ENCODE measurements at places on chromosomes 13 and 19.
A peak's percentile ranks its signal among the peaks of the same experiment; 100 is the strongest.

DNA sequence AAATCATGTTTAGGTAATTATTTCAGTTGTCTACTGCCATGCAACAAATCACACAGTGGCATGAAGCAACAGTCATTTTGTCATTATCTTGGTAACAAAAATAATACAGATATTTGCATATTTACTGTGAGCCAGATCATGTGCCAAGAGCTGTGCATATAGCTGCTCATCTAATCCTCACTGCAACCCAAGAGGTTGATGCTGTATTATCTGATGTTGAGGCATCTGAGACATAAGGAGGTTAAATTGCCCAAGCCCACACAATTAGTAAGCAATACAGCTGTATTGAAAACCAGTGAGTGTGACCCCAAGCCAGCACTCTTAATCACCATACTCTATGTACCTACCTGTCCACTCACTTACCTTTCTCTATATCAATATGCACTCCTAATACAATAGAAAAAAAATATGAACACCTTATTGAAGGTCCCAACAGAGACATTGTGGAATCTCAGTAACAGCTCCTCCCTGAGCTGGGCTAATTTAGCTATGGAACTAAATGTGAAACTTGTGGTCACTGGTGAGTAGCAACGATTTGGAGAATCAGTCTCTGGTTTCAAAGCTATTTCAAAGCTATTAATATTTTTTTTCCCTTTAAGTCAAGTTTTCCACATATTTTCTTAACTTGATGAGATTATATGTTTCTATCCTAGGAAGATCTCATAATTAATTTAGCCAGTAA lies 185.2 kb downstream of the KLF12 start:
- DNase-seq: no peak

DNA sequence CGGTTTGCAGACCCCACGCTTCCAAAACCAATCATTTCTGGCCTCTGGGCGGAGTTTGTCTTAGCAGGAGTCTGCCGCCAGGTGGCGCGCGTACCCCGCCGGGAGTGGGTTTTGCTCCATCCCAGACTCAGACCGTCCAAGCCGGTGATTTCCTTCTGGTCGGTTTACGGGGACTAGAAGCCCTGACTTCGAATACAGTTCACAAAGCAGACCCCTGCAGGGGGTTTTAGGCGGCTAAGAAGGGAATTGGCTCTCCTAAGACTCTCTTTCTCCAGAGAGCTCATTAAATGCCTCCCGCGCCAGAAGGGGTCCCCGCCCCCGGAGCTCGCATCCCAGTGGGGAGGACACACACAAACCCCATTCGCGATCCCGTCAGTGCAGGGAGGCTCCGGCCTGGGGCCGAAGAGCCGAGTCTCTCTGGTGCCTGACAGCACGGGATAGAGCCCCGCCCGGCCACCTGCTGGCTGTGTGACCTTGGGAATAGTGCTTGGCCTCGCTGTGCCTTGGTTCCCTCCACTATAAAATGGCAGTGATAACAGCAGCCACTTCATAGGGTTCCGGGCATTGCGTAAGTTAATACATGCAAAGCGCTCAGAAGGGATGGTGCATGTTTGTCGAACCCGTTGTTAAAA lies 8.6 kb upstream of the NUP62 start:
- DNase-seq: peak; percentile 71

DNA sequence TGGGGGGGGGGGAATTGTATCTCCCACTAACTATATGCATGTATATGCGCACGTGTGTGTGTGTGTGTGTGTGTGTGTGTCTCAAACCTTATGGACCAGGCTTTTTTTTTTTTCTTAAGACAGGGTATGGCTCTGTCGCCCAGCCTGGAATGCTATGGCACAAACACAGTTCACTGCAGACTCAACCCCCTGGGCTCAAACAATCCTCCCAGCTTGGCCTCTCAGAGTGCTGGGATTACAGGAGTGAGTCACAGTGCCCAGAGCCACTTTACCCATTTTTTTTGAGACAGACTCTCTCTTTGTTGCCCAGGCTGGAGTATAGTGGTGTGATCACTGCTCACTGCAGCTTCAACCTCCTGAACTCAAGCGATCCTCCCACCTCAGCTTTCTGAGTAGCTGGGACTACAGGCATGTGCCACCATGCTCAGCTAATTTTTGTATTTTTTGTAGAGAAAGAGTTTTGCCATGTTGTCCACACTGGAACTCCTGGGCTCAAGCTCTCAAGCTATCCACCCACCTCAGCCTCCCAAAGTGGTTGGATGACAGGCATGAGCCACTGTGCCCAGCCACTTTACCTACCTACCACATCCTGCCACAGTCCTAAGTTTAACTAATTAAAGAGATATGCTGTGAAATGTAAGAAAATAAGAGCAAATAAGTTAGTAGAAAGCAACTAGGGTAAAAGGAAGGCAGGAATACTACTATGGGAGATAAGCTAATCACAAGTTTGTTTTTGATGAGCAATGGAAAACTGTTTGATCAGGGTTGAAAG lies 2.4 kb downstream of the ZMYM5 start:
- no peak for DNase-seq

- no peak for DNase-seq
These were observed 638.9 kb downstream of the LIG4 start for GRCh38 chr13:107576430-107576829.

DNA sequence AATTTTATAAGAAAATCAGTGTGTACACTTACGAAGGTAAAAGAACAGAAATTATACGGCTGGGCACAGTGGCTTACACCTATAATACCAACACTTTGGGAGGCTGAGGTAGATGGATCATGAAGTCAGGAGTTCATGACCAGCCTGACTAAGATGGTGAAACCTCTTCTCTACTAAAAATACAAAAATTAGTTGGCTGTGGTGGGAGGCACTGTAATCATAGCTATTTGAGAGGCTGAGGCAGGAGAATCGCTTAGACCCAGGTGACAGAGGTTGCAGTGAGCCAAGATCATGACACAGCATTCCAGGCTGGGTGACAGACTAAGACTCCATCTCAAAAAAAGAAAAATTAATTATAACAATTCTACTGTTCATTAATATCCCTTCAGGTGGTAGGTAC lies 151.9 kb downstream of the ZNF737 start:
- DNase-seq: no peak

DNA sequence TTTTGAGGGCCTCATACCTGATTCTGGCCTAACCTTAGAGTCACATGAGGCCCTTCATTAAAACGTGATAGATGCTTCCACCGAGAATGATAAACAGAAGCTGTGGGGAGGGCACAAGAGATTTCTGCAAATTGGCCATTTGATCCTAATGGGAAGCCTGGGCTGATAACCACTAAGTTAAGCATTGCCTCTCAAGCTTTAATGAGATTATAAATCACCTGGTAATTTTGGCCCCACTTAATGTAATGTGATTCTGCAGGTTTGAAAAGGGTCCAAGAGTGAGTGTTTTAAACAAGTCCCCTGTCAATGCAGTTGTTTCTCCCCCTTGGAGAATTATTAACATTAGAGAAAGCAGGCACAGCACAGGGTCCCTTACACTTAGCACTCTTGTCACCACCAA lies 42.0 kb downstream of the ZNF486 start:
- no peak for DNase-seq

DNA sequence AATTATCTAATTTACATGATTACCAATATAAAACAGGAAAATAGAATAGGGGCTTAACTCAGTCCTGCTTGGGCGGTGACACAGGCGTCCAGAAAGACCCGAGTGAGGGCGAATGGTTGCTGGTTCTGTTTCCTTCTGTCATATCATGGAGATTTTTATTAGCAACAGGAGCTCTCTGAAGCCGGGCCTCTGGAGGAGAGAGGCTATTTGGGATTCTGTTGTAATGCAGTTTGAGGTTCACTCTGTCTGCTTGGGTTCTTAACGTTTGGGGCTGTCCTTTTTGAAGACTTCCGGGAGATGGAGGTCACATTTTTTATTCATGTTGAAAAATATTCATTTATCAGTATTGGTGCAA lies 115.7 kb upstream of the ZNF536 start:
- DNase-seq: no peak

Measured in activated T-cell treated with anti-CD3 and anti-CD28 coated beads for 24 hours (primary cell).